ENCODE measurements at places on chromosomes 16 and 17. TPM values are rescaled to one million over a fixed set of nuclear protein-coding genes. Genes with fewer than 3 reads are reported as not detected.

- H3K27me3 ChIP-seq: no peaks in the 10 kb centered on the region
- H3K36me3 ChIP-seq: no peaks in the 10 kb centered on the region
- no peaks in the 10 kb centered on the region for H3K4me1 ChIP-seq
- H3K27ac ChIP-seq: no peak overlapping the region
Measured at GRCh38 chr17:69170377-69170776, 28.7 kb upstream of the ABCA6 start.

DNA sequence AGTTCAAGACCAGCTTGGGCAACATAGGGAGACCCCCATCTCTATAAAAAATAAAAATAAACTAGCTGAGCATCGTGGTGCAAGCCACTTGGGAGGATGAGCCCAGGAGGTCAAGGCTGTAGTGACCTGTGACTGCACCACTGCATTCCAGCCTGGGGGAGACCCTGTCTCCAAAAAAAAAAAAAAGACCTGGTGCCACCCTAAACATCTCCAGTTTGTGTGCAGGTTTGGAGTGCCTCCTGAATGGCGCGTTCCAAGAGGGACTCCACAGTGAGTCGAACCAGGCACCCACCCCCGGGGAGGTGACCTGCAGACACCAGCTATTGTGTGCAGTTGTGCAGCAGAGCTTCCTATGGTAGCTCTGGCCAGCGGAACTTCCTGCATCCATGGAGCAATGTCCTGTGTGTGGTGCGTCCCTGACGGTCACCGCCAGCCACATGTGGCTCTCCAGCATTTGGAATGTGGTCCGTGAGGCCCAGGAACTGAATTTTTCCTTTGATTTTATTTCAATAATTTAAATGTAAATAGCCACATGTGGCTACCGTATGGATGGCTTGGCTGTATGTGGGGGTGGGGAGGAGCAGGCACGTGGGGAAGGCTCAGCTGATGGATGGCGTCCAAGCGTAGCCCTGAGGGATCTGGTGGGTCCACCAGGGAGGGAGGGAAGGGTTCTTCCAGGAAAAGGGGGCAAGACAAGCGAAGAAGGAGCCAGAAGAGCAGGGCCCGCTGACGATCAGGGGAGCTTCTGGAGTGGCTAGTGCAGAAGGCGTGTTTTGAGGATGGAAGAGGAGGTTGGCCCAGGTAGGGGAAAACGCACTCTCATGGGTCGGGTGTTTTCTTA lies 107.1 kb upstream of the GSE1 start:
- no peak overlapping the region for H3K27ac ChIP-seq
- DNase-seq: no peak
- H3K4me3 ChIP-seq: no peak overlapping the region

GRCh38 chr16:22886927-22887326 lies 73.0 kb downstream of the HS3ST2 start:
- no peaks in the 10 kb centered on the region for H3K27me3 ChIP-seq
- no peaks in the 10 kb centered on the region for H3K4me1 ChIP-seq
- no peak overlapping the region for H3K4me3 ChIP-seq
- DNase-seq: no peak

PLXDC1 gene
- polyA plus RNA-seq: 47.1 TPM

PPY gene
- not detected for polyA plus RNA-seq

FOXO3B gene
- polyA plus RNA-seq: 3.3 TPM
